ENCODE measurements at places on chromosomes 13 and 19. TPM values are rescaled to one million over a fixed set of nuclear protein-coding genes. Genes with fewer than 3 reads are reported as not detected.

GRCh38 chr13:100423375-100423774 is 165.2 kb downstream of the GGACT start:
- no peak for DNase-seq

Gene MEDAG
- total RNA-seq = not detected

DNA sequence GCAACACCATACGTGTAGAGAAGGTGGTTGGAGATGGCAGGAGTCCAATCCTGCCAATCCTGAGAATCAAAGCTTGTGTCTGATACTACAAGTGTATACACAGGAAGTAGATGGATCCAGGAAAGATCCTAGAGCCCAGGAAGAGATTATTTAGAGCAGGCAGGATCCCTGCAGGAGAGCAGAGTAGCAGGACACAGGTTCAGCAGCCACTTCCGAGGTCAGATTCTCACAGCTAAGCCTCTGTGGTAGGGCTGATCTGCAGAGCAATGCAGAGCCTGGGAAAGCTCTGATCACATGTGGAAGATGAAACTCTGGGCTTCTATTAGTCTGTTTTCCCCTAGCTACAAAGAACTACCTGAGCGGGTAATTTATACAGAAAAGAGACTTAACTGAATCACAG is 28.5 kb upstream of the ZNF331 start:
- no peak for DNase-seq

GRCh38 chr19:14758816-14759215 is 19.5 kb downstream of the ADGRE2 start:
- no peak for DNase-seq

Gene AMER2
- not detected for total RNA-seq

Gene ZNF578
- 2.2 TPM for total RNA-seq

Gene ZNF254
- 15.4 TPM for total RNA-seq

DNA sequence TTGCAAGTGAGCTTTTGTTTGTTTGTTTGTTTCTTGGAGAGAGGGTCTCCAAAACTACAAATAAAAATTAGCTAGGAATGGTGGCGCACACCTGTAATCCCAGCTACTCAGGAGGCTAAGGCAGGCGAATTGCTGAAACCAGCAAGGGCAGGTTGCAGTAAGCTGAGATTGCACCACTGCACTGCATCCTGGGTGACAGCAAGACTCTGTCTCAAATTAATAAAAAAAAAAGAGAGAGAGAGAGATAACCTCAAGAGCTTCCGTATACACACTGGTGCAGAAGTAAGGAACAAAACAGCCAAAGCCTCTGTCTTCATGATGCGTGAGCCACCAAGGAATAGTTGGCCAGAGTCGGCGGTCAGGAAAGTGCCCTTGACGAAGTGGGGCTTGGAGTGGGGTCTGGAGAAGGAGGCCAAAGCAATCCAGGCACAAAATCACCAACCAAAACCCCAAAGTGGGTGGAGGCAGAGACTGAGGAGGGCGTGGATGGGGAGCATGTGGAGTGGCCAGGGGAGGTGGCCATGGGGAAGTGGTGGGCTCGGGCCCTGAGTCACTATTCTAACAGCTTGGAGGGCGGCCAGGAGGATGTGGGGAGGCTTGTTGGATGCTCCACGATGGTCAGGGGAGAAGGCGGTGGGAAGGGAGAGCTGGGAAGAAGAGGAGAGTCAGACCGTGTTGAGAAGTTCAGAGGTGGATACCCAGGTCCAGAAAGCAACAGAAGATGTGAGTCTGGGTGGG is 21.2 kb upstream of the TOMM40 start:
- DNase-seq = no peak

DNA sequence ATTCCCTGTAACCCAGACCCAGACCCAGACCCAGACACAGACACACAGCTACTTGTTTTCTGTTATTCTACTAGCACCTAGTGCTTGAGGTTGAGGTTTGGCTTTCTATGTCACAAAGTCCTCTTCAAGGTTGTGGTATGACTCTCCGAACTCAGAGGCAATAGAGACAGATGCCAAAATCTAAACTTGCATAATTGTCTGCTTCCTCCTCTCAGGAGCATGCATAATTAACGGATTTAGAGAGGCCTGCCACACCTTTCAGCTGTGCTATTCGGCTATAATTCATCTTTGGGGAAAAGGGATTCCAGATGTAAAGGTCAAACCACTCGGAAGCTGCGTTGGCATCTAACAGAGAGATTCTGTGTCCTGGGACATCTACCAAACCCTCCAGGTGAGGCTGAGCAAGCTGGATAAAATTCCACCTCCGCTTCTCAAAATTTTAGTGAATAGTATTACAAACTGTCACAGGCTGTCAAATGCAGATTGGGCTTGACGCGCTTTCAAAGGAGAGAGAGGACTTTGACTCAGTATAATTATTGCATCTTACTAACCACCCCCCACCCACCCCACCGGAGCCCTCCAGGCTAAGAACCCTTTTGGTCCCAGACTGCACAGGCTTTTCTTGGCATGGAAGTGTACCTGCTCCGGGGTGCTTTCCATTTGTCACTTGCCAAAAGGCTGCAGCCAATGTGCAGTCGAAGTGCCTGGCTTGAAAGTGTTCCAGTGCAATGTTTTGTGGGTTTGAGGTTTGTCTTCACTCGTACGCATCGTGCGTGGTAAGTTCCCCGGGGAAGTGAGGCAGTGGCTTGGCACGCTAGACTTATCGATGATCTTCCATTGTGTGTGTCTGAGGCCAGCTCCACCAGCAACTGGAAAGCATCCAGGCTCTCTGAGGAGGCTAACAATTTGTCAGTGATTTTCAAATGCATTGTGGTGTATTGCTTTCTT is 194.1 kb downstream of the TDRD3 start:
- no peak for DNase-seq
